ENCODE measurements at places on chromosomes 2 and 18.

GRCh38 chr18:13272416-13272815 lies 53.9 kb downstream of the LDLRAD4 start:
- DNase-seq = no peak

GRCh38 chr2:235806986-235807750 lies 313.3 kb downstream of the AGAP1 start:
- DNase-seq = no peak

DNA sequence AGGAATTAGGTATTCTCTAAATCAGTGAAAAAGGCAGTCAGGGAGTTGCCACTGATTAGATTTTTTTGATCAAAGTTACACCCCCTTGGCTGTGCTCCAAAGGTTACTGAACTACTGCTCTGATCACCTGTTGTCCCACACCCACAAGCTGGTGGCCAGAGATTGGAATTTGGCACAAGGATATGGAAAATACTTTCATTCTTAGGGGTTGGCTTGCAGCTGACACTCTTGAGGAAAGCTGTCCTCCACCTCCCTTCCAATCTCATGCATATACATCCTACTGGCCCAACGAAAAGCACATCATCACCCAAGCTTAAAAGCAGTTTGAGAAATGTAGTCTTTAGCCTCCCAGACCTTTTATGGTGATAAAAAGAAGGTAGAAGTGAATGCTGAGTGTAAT lies 329.5 kb upstream of the CHAC2 start:
- no peak for DNase-seq

DNA sequence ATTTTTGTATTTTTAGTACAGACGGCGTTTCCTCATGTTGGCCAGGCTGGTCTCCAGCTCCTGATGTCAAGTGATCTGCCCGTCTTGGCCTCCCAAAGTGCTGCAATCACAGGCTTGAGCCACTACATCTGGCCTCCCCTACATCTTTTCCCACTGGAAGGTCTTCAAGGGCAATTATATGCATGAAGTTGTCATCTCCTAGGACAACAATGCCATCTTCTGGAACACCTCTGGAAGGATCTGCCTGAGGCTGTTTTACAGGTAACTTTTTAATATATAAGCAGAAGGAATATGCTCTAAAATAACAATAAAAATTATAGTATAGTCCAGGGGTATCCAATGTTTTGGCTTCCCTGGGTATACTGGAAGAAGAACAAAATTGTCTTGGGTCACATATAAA lies 321.4 kb downstream of the AFF3 start:
- no peak for DNase-seq

GRCh38 chr2:1910592-1911246 lies 166.4 kb upstream of the PXDN start:
- peak; percentile 16 for DNase-seq

- no peak for DNase-seq
Measured at GRCh38 chr2:64661741-64662169, 8.0 kb upstream of the SERTAD2 start.

- no peak for DNase-seq
Measured at GRCh38 chr2:94762600-94762999, 108.6 kb upstream of the TEKT4 start.

GRCh38 chr2:27884601-27885000 lies 5.6 kb downstream of the RBKS start:
- no peak for DNase-seq

- no peak for DNase-seq
Measured at GRCh38 chr18:21632393-21632792, 20.3 kb downstream of the SNRPD1 start.

GRCh38 chr2:23385748-23386338 lies 864 bp downstream of the KLHL29 start:
- DNase-seq = no peak

- no peak for DNase-seq
Measured at GRCh38 chr18:47422524-47422923, 171.1 kb upstream of the SKOR2 start.

- no peak for DNase-seq
Measured at GRCh38 chr2:105732101-105732500, 12.6 kb upstream of the NCK2 start.

- DNase-seq = no peak
Measured at GRCh38 chr18:44423814-44424644, 256.7 kb upstream of the SETBP1 start.

- no peak for DNase-seq
Measured at GRCh38 chr2:48829036-48829435, 73.5 kb upstream of the LHCGR start.

GRCh38 chr2:26184121-26184520 lies 11.2 kb downstream of the GAREM2 start:
- no peak for DNase-seq

GRCh38 chr18:46067438-46068007 lies 4.5 kb downstream of the PSTPIP2 start:
- DNase-seq = no peak

DNA sequence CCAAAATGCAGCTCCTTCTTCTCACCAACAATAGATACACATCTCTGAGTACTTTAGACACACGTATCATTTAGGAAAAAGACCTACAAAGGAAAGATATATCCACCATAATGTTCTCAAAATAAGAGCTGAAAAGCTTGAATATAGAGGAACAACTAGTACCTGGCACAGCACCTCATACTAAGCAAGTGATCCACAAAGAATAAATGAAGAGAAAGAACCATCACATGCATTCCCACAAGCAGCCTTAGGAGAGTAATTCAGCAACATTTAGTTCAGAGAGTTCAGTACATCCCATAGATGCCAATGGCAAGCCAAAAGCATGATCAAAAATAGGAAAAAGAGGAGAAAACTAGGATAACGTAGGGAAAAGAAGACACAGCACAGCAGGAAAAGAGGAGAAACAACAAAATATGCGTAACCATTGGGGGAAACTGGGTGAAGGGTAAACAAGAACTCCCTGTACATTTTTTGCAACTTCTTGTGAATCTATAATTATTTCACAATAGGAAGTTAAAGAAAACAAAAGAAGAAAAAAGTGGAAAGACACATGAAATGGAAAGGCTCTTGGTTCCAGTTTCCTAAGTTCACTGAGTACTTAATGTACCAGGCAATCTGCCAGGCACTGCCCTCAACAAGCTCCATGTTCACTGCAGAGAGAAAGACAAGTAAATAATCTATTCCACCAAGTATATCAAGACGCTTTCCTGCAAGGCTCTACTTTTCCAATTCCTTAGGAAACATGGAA lies 22.3 kb downstream of the CLASP1 start:
- DNase-seq = no peak

DNA sequence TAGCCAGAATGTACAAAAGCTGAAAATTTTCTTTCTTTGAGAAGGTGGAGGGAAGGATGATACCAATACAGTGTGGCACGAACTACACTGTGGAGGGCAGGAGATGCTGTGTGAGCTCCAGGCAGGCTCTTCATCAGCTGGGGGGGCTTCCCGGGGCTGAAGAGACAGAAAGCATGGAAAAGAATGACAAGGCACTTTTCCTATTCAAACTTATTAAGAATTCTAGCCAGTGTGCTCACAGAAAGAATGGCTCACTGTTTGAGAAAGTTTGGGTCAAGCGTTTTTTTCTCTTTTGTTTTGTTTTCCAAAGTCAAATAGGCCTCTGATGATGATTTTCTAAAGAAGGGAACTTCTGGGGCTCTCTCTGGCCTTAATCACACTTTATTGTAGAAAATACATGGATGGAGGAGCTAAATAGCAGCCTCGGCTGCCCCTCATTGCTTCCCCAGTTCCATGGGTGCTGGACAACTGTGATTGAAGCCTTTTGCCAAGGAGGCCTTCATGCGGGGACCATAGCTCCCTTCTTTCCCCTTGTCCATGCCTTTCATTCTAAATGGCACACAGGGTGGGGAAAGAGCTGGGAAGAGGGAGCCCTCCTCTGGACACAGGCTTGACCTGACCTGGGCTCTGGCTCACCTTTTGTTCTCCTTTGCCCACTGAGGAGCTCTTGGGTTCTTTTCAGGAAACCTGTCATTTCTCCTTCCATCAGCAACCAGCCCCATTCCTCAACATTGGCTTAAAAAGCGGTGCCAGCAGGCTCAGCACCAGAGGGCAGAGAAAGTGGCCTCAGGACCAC lies 130.6 kb downstream of the TDRD15 start:
- DNase-seq = no peak

DNA sequence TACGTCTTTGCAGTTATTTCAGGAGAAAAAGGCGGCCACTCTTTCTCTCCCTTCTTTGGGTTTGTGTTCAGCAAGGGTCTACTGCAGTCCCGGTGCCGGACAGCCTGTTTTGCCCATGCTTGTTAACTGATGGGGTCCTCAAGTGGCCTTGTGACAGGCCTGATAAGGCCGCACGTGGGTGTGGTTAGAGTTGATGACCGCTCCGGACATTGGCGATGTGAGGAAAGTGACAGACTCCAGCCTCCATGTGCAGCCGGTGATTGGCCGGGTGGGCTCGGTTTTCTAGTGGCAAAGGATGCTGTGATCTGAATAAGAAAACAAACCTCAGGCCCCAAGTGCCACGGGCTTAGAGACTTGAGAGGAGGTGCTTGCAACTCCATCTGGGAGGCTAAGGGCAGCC lies 15.6 kb downstream of the HPCAL1 start:
- no peak for DNase-seq

DNA sequence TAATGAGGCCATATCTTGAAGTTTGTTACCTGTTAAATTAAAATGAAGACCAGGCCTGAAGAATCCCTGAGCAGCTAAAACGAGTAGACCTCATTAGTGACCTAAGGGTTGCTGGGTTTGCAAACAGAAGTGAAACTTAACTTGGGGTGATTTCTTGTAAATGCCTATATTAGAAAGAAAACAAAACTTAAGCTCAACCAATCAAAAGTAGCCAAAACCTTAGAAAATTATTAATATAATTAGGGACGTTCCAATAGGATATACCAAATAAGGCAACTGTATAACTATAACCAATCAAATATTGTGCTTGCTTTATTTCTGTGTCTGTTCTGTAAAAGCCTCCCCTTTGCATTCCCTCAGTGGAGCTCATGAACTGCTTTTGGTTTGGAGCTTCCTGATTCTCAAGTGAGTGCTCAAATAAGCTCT lies 137.9 kb upstream of the VRK2 start:
- DNase-seq = no peak

GRCh38 chr2:66346231-66346664 lies 88.7 kb upstream of the MEIS1 start:
- DNase-seq = peak; percentile 89

DNA sequence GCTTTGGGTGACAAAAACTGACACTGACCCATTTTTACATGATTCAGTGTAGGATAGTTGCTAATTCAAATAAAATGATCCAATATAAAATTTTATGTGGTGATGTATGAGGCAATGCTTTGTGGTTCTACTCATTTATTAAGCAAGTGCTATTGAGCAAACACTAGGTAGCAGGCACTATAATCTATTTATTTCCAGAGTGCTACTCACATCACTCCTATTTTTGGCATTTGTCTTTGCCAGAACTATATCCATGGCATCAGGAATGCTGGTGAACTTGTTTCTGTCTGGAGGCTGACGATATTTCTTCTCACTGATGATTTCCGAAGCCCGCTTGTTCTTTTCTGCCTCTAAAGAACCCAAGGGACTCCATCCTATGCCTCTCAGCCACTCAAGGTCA lies 84.3 kb downstream of the NEB start:
- DNase-seq = no peak

DNA sequence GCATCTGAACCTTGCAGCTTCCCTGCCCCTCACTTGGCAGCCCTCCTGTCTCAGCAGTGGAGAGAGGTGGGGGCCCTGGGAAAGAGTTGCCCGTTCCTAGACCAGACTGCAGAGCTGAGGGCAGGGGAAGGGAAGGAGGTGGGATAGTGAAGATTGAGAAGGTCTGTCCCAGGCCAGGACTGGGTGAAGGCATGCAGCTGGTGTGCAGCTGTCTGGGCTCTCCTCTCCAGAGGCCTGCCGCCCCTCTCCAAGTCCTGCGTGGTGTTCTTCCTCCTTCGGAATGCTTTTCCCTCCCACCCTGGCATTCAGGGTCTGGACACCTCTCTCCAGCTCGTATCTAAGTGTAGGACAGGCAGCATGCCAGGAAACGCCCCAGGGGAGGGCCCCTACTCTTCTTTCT lies 323.5 kb downstream of the CELF4 start:
- no peak for DNase-seq

DNA sequence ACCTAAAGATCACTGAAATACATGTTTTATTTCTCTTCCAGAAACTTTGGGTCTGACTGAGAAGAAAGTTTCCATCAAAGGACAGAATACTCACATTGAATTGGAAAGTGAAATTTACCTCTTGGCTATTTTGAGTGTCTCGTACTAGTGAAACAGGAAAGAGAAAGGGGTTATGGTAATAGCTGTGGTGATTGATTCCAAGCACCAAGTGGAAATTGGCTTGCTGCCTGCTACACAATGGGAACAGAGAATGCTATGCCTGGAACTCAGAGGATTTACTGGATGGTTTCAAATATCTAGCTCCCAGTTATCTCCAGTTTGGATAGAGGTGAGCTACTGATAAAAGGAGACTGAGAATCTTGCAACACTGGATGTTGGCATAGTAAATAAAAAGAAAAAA lies 492.8 kb upstream of the FSIP2 start:
- DNase-seq = no peak

GRCh38 chr2:98769784-98770183 lies 38.9 kb upstream of the MGAT4A start:
- DNase-seq = peak; percentile 84

GRCh38 chr2:173851141-173851641 lies 114.0 kb downstream of the SP3 start:
- DNase-seq = no peak

DNA sequence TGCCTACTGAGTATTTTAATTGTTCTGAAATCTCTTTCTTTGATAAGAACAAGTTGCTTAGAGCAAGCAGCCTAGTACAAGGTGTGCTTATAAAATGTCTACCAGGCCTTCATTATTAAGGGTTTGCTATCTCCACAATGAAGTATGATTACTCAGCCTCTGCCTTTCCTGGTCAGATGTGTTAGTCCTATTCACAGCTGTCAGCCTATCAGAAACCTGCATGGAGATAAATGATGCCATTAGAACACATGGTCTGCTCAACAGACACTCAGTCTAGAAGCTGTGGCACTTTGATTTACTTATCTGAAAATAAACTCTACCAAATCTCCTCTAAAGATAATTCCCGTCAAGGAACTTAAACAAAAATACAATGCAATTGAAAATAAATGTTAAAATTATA lies 448.7 kb downstream of the ERBB4 start:
- DNase-seq = no peak

DNA sequence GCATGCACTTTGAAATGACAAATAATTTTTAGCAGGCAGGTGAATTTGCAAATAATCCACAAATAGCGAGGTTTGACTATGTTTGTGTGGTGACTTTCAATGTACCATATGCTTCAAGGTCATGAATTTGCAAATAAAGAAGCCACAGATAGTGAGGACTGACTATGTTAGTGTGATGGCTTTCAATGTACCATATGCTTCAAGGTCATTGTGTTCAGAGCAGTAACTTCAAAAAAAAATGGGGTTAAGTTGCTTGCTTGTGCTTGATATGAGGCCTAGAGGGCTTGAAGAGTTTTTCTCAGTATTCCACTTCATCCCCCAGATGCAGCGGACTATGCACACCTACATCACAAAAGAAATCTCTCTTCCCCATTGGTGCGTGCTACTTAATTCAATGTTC lies 602.9 kb upstream of the LRRTM4 start:
- no peak for DNase-seq

Data from NCI-H524 (cell line).